ENCODE measurements at places on chromosomes 2 and 18.
A peak's percentile ranks its signal among the peaks of the same experiment; 100 is the strongest.

GRCh38 chr2:60505880-60506260 is 47.6 kb downstream of the BCL11A start:
- no peaks in the 10 kb centered on the region for H3K36me3 ChIP-seq
- DNase-seq, result no peak
- peak overlapping the region; percentile 56 for H3K27ac ChIP-seq

DNA sequence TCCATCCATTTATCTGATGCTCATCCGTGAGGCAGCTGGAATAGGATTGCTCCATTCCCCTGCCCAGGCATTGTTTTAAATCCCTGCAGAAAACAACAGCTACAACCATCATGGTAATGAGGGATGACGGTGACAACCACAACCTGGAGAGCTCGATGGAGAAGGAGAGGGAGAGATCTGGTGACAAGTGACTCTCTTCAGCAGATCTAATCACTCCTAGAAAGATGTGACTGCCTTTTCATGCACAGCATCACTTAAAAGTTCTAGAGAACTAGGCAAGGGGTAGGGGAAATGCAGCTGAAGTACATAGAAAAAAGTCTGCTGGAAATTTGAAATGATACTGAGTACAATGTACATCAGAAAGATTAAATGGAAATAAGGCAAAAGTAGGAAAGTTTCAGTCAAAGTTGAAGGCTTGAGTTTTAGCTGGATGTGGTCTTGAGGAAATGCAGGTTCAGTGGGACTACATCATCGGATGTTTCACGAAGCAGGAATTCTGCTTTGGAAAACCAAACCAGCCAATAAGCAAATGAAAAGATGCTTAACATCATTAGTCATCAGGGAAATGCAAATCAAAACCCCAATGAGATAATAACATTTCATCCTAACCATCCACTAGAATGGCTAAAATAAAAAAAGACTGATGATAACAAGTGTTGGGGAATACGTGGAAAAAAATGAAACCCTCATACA is 6.8 kb upstream of the ARHGAP25 start:
- DNase-seq, result no peak
- no peaks in the 10 kb centered on the region for H3K27me3 ChIP-seq
- H3K4me1 ChIP-seq, result peaks cover 24% of the 10 kb centered on the region
- no peak overlapping the region for H3K27ac ChIP-seq
- no peak overlapping the region for H3K4me3 ChIP-seq

DNA sequence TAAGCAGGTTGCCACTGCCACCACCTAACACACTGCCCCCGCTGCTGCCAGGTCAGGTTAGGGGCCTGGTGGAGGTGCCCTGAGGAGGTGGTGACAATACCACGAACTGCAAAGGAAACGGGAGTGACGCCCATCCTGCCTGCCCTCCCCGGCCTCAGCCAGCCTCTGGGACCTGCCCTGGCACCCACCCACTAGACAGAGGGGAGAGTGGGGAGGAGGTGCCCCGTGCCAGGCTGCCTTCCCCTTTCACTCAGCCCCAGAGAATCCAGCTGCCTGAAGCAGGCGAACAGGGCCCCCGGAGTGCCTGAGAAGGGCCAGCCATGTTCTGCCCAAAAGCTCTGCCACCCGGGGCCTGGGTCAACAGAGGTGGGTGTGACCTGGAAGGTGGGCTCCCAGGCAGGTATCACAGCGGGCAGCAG is 44.5 kb upstream of the FOSL2 start:
- peaks cover 13% of the 10 kb centered on the region for H3K4me1 ChIP-seq
- H3K27me3 ChIP-seq, result no peaks in the 10 kb centered on the region
- H3K36me3 ChIP-seq, result no peaks in the 10 kb centered on the region

DNA sequence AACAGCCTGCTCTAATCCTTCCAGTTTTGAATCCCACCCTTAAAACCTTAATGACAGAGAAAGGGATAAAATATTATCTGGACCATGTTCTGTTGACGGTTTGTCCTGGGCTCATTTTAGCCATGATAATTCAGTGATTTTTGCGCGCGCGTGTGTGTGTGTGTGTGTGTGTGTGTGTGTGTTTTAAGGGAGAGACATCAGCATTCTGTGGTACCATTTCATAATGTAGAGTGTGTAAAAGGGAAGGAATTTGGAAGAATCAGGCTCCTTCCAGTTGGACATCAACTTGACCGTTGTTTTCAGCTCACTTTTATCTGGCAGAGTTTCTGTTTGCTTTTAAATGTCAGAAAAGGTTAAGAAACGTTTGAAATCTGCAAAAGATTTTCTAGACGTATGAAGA is 535.5 kb downstream of the TNS1 start:
- no peaks in the 10 kb centered on the region for H3K4me1 ChIP-seq
- H3K4me3 ChIP-seq, result no peak overlapping the region
- no peak for DNase-seq
- peak overlapping the region; percentile 30 for H3K27ac ChIP-seq
- H3K36me3 ChIP-seq, result no peaks in the 10 kb centered on the region

DNA sequence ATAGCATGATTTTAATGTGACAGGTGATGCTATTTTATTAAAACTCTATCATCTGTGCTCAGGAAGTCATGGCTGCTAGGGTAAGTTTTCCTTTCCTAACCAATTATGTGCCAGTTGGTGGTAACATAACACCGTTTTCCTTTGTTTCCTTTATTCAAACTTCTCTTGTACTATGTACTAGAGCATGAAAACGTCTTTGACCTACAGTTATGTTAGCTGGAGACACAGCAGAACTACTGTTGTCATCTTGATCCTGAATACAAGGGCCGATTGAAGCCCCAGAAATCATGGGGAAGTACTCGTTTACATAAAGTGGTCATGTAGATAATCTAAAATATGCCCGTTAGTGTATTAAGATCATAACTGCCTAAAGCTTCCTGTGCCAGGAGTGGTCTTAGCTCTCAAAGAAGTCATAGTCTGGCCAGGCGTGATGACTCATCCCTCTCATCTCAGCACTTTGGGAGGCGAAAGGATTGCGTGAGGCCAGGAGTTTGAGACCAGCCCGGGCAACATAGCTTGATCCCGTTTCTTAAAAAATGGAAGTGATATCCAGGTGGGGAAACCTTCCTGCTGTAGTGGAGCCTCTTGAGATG is 20.5 kb downstream of the NEDD4L start:
- no peaks in the 10 kb centered on the region for H3K4me1 ChIP-seq
- no peaks in the 10 kb centered on the region for H3K27me3 ChIP-seq
- no peak for DNase-seq
- no peak overlapping the region for H3K4me3 ChIP-seq
- H3K27ac ChIP-seq, result no peak overlapping the region

GRCh38 chr2:127704641-127705390 is 3.5 kb downstream of the SFT2D3 start:
- no peaks in the 10 kb centered on the region for H3K27me3 ChIP-seq
- no peak overlapping the region for H3K4me3 ChIP-seq
- H3K27ac ChIP-seq, result peak overlapping the region; percentile 27
- DNase-seq, result no peak
- peaks cover 66% of the 10 kb centered on the region for H3K4me1 ChIP-seq

- H3K4me3 ChIP-seq, result no peak overlapping the region
- no peaks in the 10 kb centered on the region for H3K36me3 ChIP-seq
- no peaks in the 10 kb centered on the region for H3K4me1 ChIP-seq
- H3K27ac ChIP-seq, result no peak overlapping the region
Observed at GRCh38 chr2:58616961-58617360, 375.8 kb upstream of the FANCL start.

- DNase-seq, result no peak
- no peaks in the 10 kb centered on the region for H3K36me3 ChIP-seq
- H3K4me3 ChIP-seq, result peak overlapping the region; percentile 7
- H3K27ac ChIP-seq, result peak overlapping the region; percentile 77
Observed at GRCh38 chr2:54579682-54580620, 123.8 kb downstream of the SPTBN1 start.

GRCh38 chr18:61732854-61733253 is 160.0 kb downstream of the RNF152 start:
- H3K4me3 ChIP-seq, result no peak overlapping the region
- peak overlapping the region; percentile 80 for H3K27ac ChIP-seq
- no peaks in the 10 kb centered on the region for H3K36me3 ChIP-seq
- no peak for DNase-seq
- peaks cover 18% of the 10 kb centered on the region for H3K4me1 ChIP-seq
- no peaks in the 10 kb centered on the region for H3K27me3 ChIP-seq

GRCh38 chr2:200788121-200788718 is 23.5 kb upstream of the BZW1 start:
- no peak overlapping the region for H3K4me3 ChIP-seq
- no peaks in the 10 kb centered on the region for H3K27me3 ChIP-seq
- peaks cover 15% of the 10 kb centered on the region for H3K4me1 ChIP-seq
- DNase-seq, result no peak
- no peaks in the 10 kb centered on the region for H3K36me3 ChIP-seq
- H3K27ac ChIP-seq, result peak overlapping the region; percentile 86

GRCh38 chr18:66473882-66474281 is 130.0 kb downstream of the CDH19 start:
- no peaks in the 10 kb centered on the region for H3K4me1 ChIP-seq
- no peak overlapping the region for H3K27ac ChIP-seq
- DNase-seq, result no peak
- H3K36me3 ChIP-seq, result no peaks in the 10 kb centered on the region
- H3K27me3 ChIP-seq, result no peaks in the 10 kb centered on the region
- H3K4me3 ChIP-seq, result no peak overlapping the region

- no peak overlapping the region for H3K4me3 ChIP-seq
- no peak overlapping the region for H3K27ac ChIP-seq
- no peak for DNase-seq
- no peaks in the 10 kb centered on the region for H3K36me3 ChIP-seq
- peaks cover 4% of the 10 kb centered on the region for H3K4me1 ChIP-seq
- H3K27me3 ChIP-seq, result no peaks in the 10 kb centered on the region
Observed at GRCh38 chr2:84931384-84931821, 25.9 kb downstream of the TMSB10 start.

- no peaks in the 10 kb centered on the region for H3K27me3 ChIP-seq
- no peak overlapping the region for H3K27ac ChIP-seq
- no peaks in the 10 kb centered on the region for H3K36me3 ChIP-seq
- peaks cover 15% of the 10 kb centered on the region for H3K4me1 ChIP-seq
Observed at GRCh38 chr2:227703961-227704360, 13.9 kb downstream of the SLC19A3 start.

GRCh38 chr2:143261986-143262385 is 132.8 kb downstream of the ARHGAP15 start:
- H3K36me3 ChIP-seq, result no peaks in the 10 kb centered on the region
- no peak for DNase-seq
- H3K4me3 ChIP-seq, result no peak overlapping the region
- no peaks in the 10 kb centered on the region for H3K27me3 ChIP-seq
- H3K27ac ChIP-seq, result no peak overlapping the region

DNA sequence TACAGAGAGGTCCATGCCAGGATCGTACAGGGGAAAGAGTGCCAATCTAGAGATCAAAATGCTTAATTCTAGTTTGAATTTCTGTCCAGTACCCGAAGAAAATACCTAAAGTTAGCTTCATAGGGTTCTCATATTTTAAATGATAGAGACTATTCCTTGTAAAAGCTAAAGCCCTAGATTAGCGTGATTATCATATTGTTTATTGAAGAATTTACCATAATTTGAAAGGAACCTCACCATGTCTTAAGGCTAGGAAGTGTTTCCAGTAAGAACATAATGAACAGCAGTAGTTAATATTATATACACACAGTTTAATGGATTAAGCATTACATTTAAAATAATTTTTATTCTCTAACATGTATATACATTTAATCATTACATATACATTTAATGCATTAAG is 68.5 kb downstream of the COBLL1 start:
- H3K27me3 ChIP-seq, result no peaks in the 10 kb centered on the region
- no peak for DNase-seq
- no peaks in the 10 kb centered on the region for H3K36me3 ChIP-seq
- no peak overlapping the region for H3K27ac ChIP-seq
- H3K4me3 ChIP-seq, result no peak overlapping the region

GRCh38 chr18:21486905-21487437 is 113.5 kb downstream of the ESCO1 start:
- H3K4me3 ChIP-seq, result no peak overlapping the region
- H3K27ac ChIP-seq, result no peak overlapping the region
- no peaks in the 10 kb centered on the region for H3K36me3 ChIP-seq
- H3K27me3 ChIP-seq, result no peaks in the 10 kb centered on the region

DNA sequence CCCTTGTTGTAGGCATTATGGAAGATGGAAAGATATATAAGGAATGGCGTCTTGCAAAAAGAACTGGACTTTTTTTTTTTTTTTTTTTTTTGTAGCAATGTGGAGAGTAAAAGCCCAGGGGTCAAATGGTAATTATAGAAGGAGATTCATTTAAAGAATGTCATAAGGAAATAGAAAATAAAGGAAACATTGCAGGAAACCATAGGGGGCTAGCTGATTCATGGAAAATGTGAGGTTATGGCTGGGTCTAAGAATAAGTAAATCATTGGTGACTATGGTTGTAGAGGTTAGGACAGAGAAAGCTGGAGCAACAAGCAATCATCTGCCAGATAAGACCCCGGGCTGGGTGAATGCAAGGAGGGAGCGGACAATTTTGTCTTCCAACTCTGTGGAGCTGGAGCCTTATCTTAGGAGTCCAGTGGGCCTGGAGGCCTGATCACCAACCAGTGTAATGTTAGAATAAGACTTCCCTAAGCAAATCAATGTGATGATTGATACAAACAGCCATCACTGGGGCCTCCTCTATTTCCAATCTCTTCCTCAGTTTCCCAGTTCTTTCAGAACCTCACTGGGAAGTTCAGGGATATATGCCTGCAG is 201.2 kb upstream of the TNP1 start:
- peaks cover 13% of the 10 kb centered on the region for H3K4me1 ChIP-seq
- no peak overlapping the region for H3K27ac ChIP-seq
- H3K4me3 ChIP-seq, result no peak overlapping the region
- no peaks in the 10 kb centered on the region for H3K36me3 ChIP-seq
- no peak for DNase-seq
- no peaks in the 10 kb centered on the region for H3K27me3 ChIP-seq

DNA sequence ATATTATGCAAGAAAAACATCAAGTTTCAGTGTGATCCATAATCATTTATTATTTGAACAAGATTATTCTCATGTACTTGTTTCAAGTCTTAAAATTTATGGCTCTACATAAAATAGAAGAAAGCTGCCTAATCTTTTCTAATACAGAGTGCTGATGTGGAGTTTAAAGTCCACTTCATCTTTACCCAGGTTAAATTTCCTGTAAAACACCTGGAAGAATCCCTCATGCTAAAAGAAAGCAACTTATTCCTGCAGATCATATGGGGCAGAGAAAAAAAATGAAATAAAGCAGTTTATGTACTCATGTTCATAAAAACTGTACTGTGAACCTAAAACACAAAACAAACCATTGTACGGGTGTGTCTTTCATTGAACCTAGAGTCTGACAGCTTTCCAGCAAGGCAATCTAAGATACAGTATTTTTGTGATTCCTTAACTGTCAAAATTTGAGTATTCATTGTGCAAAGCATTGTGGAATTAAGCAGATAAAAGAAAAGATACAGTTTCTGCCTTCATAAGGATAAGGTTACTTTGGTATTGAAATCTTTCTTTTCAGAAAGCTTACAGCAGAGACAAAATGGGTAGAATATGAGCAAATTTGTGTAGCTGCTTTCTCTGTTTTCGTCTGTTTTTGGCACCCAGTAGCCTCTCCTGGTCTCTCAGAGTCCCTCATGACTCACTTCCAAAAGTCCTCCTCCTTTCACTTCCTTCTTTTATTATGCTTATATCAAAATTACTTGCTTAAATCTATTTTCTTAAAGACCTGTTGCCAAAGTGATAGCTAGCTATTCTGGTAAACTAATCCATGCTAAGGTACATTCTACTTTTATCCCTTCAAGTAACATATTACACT is 26.9 kb upstream of the GLS start:
- H3K4me1 ChIP-seq, result no peaks in the 10 kb centered on the region
- DNase-seq, result no peak
- H3K36me3 ChIP-seq, result no peaks in the 10 kb centered on the region
- H3K27ac ChIP-seq, result no peak overlapping the region
- no peaks in the 10 kb centered on the region for H3K27me3 ChIP-seq

GRCh38 chr2:10863837-10864236 is 47.9 kb upstream of the KCNF1 start:
- no peak overlapping the region for H3K4me3 ChIP-seq
- no peaks in the 10 kb centered on the region for H3K36me3 ChIP-seq
- H3K27me3 ChIP-seq, result peaks cover 65% of the 10 kb centered on the region
- no peak overlapping the region for H3K27ac ChIP-seq
